ENCODE measurements at places on chromosomes 12 and 14.

GRCh38 chr14:98919434-98919833, 352.6 kb downstream of the BCL11B start:
- no peak for DNase-seq

DNA sequence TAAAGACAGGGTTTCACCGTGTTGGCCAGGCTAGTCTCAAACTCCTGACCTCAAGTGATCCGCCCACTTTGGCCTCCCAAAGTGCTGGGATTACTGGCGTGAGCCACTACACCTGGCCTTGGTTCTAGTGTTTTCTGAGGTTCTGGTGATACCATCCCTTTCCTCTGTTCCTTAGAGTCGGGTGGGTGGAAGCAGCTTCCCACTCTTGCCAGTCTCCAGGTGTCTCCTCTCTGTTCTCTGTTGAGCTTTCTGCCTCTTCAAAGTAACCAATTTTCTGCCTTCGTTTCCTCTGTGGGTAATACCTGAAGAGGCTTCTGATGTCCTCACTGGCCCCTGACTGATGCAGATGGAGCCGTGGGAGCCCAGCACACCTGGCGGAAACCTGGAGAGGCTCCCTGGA, 53.4 kb upstream of the LHX5 start:
- no peak for DNase-seq

GRCh38 chr12:66061076-66061475, 69.5 kb downstream of the LLPH start:
- DNase-seq: no peak

DNA sequence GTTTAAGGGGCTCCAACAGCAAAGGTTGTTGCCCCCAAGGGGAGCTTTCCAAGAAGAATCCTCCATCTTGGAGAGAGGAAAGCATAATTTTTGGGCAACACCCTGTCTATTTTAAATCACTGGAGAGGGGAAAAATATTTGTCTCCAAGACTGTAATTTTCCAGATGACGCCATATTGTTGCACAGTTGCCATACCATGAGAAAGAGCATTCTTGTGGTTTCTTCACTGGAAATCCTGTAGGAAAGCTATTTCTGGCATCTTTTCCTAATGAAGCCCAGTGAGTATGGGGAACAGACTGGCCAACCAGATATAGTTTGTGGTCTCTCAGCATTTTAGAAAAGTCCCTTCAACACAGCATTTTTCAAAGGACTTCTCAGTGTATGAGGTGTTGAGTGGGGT, 88.1 kb upstream of the MANSC4 start:
- DNase-seq: no peak

GRCh38 chr12:6336889-6337853, 4.7 kb downstream of the TNFRSF1A start:
- DNase-seq: no peak

GRCh38 chr12:87678453-87678852, 350.7 kb downstream of the C12orf50 start:
- DNase-seq: no peak

- no peak for DNase-seq
These were observed 7.1 kb downstream of the ARHGDIB start for GRCh38 chr12:14954269-14954668.

Data from hematopoietic multipotent progenitor cell (in vitro differentiated cells).